ENCODE measurements at places on chromosomes 1 and 21. TPM values are rescaled to one million over a fixed set of nuclear protein-coding genes. Genes with fewer than 3 reads are reported as not detected.

The EPHB2 gene
- polyA plus RNA-seq, result not detected

- DNase-seq, result peak; percentile 57
- H3K27me3 ChIP-seq, result no peaks in the 10 kb centered on the region
- H3K27ac ChIP-seq, result peak overlapping the region; percentile 11
- H3K36me3 ChIP-seq, result peaks cover 18% of the 10 kb centered on the region
These were observed 62.5 kb upstream of the TRAPPC10 start for GRCh38 chr21:43949499-43950208.

- H3K4me3 ChIP-seq, result no peak overlapping the region
- H3K27ac ChIP-seq, result no peak overlapping the region
- no peaks in the 10 kb centered on the region for H3K27me3 ChIP-seq
- DNase-seq, result peak; percentile 28
- H3K36me3 ChIP-seq, result peaks cover 57% of the 10 kb centered on the region
- H3K4me1 ChIP-seq, result peaks cover 20% of the 10 kb centered on the region
These were observed 3.0 kb downstream of the GPN2 start for GRCh38 chr1:26887125-26887524.

GRCh38 chr1:113758631-113759332 lies 504 bp downstream of the PHTF1 start:
- H3K27ac ChIP-seq, result peak overlapping the region; percentile 78
- H3K4me1 ChIP-seq, result peaks cover 22% of the 10 kb centered on the region
- DNase-seq, result peak; percentile 67
- H3K27me3 ChIP-seq, result no peaks in the 10 kb centered on the region
- H3K36me3 ChIP-seq, result peaks cover 2% of the 10 kb centered on the region

- DNase-seq, result no peak
- no peaks in the 10 kb centered on the region for H3K27me3 ChIP-seq
- H3K4me3 ChIP-seq, result no peak overlapping the region
- H3K36me3 ChIP-seq, result no peaks in the 10 kb centered on the region
These were observed 75.1 kb downstream of the PGM1 start for GRCh38 chr1:63668298-63668697.

DNA sequence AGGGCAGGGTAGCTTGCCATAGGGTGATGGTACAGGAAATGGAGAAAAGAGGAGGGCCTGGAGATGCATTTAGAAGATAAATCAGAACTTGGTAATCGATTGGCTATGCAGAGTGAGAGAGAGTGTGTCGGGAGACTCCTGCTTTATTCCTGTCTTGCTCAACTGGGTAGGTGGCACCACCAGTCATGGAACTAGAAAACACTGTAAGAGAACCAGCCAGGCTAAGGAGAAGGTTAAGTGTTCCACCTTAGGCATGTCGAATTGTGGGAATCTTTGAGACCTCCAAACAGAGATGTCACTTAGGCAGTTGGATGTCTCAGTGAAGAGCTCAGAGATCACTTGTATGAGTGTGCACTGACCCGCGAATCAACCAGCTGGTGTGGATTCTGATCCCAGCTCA lies 28.7 kb upstream of the RD3 start:
- no peaks in the 10 kb centered on the region for H3K27me3 ChIP-seq
- no peak overlapping the region for H3K4me3 ChIP-seq
- H3K27ac ChIP-seq, result no peak overlapping the region
- no peaks in the 10 kb centered on the region for H3K36me3 ChIP-seq
- DNase-seq, result no peak

The RAB29 gene
- 94.9 TPM for polyA plus RNA-seq

DNA sequence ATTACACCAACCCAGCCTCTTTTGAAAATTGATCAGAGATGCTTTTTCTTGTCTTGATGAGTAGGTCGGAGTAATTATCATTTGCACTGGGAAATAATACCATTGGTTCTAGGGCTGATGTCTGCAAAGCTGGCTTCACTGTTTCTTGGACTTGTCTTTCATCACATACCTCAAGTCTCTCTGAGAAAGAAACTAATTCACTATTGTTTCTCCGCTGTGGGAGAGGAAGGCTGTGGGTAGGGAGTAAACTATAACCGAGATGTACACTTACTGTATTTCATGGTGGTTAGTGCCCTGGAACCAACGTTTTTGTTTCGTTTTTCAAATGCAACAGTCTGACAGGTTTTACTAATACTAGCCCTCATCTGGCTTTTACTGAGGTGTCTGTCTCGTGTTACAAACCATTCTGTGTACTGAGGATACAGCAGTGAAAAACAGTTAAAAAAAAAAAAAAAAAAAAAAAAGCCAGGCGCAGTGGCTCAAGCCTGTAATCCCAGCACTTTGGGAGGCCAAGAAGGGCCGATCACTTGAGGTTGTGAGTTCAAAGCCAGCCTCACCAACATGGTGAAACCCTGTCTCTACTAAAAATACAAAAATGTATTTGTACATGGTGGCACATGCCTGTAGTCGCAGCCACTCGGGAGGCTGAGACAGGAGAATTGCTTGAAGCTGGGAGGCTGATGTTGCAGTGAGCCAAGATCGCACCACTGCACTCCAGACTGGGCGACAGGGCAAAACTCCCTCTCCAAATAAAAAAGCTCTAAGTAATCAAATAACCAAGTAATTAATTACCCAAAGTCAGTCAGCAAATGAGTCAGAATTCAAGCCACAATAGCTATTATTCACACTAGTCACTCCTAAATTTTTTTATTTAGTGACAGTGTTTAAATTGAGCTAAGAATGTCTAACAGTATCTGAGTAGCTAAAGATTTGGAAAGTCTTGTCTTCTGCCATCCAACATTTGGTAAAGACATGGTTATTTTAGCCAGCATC lies 23.3 kb downstream of the TOMM20 start:
- H3K27me3 ChIP-seq, result no peaks in the 10 kb centered on the region
- peaks cover 23% of the 10 kb centered on the region for H3K36me3 ChIP-seq
- H3K27ac ChIP-seq, result peak overlapping the region; percentile 54
- H3K4me1 ChIP-seq, result peaks cover 17% of the 10 kb centered on the region
- peak; percentile 71 for DNase-seq
- peak overlapping the region; percentile 75 for H3K4me3 ChIP-seq

The TNNT2 gene
- polyA plus RNA-seq, result not detected

- peak overlapping the region; percentile 34 for H3K4me3 ChIP-seq
- H3K27me3 ChIP-seq, result no peaks in the 10 kb centered on the region
- no peak for DNase-seq
These were observed 32.1 kb downstream of the IL12RB2 start for GRCh38 chr1:67339623-67340343.

GRCh38 chr1:61724506-61724812 lies 482 bp downstream of the TM2D1 start:
- peaks cover 23% of the 10 kb centered on the region for H3K4me1 ChIP-seq
- peaks cover 5% of the 10 kb centered on the region for H3K36me3 ChIP-seq
- DNase-seq, result no peak
- no peaks in the 10 kb centered on the region for H3K27me3 ChIP-seq
- peak overlapping the region; percentile 98 for H3K4me3 ChIP-seq
- peak overlapping the region; percentile 88 for H3K27ac ChIP-seq

DNA sequence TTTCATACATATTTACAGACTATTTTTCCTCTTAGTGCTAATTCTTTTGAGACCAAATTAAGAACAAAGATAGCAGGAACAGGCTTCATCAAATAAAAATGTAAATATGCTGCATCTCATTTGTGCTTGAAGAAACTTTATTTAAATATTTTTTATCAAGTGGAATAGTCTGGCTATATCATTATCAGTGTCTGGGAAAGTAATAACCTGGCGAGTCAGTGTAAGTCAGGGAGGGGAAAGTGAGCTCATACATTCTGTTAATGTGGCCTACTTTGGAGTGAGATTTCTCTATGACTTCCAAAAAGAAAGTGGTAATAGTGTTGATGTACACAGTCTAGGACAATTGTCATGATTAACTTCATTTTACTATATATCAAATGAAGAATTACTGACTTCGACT lies 1045.1 kb downstream of the ADGRL2 start:
- H3K27me3 ChIP-seq, result no peaks in the 10 kb centered on the region
- H3K4me3 ChIP-seq, result no peak overlapping the region
- no peaks in the 10 kb centered on the region for H3K4me1 ChIP-seq
- DNase-seq, result no peak

GRCh38 chr1:180964595-180964994 lies 51.9 kb downstream of the KIAA1614 start:
- H3K27me3 ChIP-seq, result no peaks in the 10 kb centered on the region
- no peak overlapping the region for H3K4me3 ChIP-seq
- no peaks in the 10 kb centered on the region for H3K4me1 ChIP-seq
- peaks cover 11% of the 10 kb centered on the region for H3K36me3 ChIP-seq

- peaks cover 13% of the 10 kb centered on the region for H3K27me3 ChIP-seq
- H3K4me1 ChIP-seq, result peaks cover 4% of the 10 kb centered on the region
- no peak overlapping the region for H3K4me3 ChIP-seq
- peak; percentile 53 for DNase-seq
These were observed 10.8 kb upstream of the DUSP12 start for GRCh38 chr1:161738627-161739287.

The TPR gene
- 118 TPM for polyA plus RNA-seq

- peak overlapping the region; percentile 95 for H3K27ac ChIP-seq
- H3K4me1 ChIP-seq, result peaks cover 31% of the 10 kb centered on the region
- no peaks in the 10 kb centered on the region for H3K36me3 ChIP-seq
- no peak for DNase-seq
These were observed 35.7 kb upstream of the THEM4 start for GRCh38 chr1:151944857-151945575.

- H3K36me3 ChIP-seq, result no peaks in the 10 kb centered on the region
- H3K4me1 ChIP-seq, result no peaks in the 10 kb centered on the region
- H3K4me3 ChIP-seq, result no peak overlapping the region
- DNase-seq, result no peak
These were observed 46.7 kb downstream of the CLIC6 start for GRCh38 chr21:34715518-34715917.

The ADAM30 gene
- not detected for polyA plus RNA-seq

- no peaks in the 10 kb centered on the region for H3K4me1 ChIP-seq
- H3K27me3 ChIP-seq, result peaks cover 2% of the 10 kb centered on the region
- no peak overlapping the region for H3K27ac ChIP-seq
- H3K4me3 ChIP-seq, result no peak overlapping the region
- no peaks in the 10 kb centered on the region for H3K36me3 ChIP-seq
These were observed 4.2 kb upstream of the RGS8 start for GRCh38 chr1:182688436-182689205.

DNA sequence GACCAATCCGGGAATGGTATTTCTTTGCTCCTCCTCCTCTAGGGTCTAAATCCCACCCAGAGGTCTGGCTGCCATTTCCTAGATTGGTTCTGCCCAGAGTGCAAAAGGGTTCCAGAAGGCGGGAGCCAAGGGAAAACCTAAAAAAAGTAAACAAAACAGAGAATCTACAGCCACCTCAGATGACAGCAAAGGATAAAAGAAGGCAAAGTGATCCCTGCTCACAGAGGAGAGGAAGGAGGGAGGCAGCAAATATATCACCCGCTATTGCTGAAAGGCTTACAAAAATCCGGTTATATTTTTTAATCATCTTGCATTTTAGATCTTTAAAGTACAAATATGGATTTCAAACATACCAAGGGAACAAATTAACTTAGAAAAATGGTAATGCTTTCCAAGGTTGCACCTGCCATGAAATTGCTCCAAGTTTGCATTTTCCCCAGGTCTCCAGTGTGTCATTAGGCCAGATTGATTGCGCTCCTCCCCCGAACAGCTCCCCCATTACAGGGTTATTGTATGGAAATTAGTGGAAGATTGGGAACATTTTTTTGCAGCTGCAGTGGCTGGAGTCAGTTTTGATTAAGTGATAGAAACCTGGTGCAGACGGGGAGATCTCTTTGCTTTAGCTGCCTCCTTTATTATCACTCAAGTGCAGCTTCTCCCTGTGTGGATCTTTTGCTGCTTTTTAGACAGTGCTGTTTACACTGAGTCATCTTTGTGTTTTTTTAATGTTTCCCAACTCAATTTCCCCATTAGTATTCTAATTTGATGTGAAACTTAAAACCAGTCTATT lies 280.5 kb upstream of the CAMK1G start:
- H3K27me3 ChIP-seq, result no peaks in the 10 kb centered on the region
- no peaks in the 10 kb centered on the region for H3K4me1 ChIP-seq

- peak; percentile 50 for DNase-seq
- peaks cover 61% of the 10 kb centered on the region for H3K4me1 ChIP-seq
- H3K27me3 ChIP-seq, result no peaks in the 10 kb centered on the region
- H3K27ac ChIP-seq, result peak within 1 kb of the TSS; percentile 65
- peak within 1 kb of the TSS; percentile 90 for H3K4me3 ChIP-seq
These were observed at the start of gene TNFRSF9 for GRCh38 chr1:7940745-7941436. TSS of gene TNFRSF9 (minus strand) at chr1:7940839. CDS start at chr1:7939994, 845 bp downstream.

DNA sequence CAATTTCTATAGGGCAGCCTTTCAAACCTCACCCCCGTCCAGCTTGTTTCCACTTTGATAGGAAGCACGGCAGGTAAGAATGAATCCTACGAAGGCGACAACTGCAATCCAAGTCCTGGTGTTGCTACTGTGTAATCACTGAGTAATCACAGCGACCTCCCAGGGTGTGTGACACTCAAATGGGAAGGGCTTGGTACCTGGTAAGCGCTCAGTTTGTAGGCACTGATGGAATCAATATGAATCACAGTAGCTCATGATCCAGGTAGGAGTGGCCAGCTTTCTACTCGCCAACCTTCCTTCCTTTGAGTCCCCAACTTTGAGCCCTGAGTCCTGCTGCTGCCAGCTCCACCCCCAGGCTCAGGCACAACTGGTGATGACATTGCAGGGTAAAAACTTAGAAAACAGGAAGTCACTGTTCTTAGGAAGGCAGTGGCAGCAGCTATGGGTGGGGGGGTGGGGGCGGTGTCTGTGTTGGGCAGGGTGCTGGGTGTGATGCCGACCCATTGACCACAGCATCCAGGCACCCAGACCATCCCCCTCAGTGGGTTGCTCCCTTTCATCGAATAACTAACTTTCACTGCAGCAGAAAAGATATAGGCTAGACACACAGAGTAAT lies 70.7 kb downstream of the CD247 start:
- H3K36me3 ChIP-seq, result peaks cover 33% of the 10 kb centered on the region
- peak; percentile 94 for DNase-seq
- no peaks in the 10 kb centered on the region for H3K27me3 ChIP-seq

The BTG2 gene
- 153 TPM for polyA plus RNA-seq

DNA sequence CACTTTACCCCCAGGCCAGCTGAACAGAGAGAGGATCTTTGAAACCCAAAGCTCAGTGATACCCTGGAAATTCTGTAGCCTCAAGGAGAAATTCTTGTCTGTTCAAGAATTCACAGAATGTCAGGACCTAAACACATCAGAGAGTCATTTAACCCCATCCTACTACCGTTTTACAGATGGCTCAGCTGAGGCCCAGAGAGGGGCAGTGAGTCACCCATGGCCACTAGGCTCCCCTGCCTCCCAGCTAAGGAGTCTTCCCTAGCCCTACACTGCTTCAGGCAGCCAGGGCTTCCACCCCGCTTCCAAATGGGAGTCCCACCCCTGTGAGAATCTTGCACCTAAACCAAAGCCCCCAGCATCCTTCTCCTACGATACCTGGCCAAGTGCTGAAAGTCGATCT lies 28.3 kb downstream of the VWA5B1 start:
- H3K4me1 ChIP-seq, result peaks cover 12% of the 10 kb centered on the region
- H3K4me3 ChIP-seq, result no peak overlapping the region
- no peak overlapping the region for H3K27ac ChIP-seq
- no peak for DNase-seq
- H3K27me3 ChIP-seq, result no peaks in the 10 kb centered on the region
- H3K36me3 ChIP-seq, result no peaks in the 10 kb centered on the region

- H3K36me3 ChIP-seq, result no peaks in the 10 kb centered on the region
- H3K27ac ChIP-seq, result no peak overlapping the region
- H3K27me3 ChIP-seq, result no peaks in the 10 kb centered on the region
- H3K4me3 ChIP-seq, result no peak overlapping the region
- no peak for DNase-seq
These were observed 33.8 kb upstream of the KCNE2 start for GRCh38 chr21:34330055-34330454.

Data from CD4-positive, CD25-positive, alpha-beta regulatory T cell (primary cell).